ENCODE measurements at places on chromosomes 2 and 18. TPM values are rescaled to one million over a fixed set of nuclear protein-coding genes. Genes with fewer than 3 reads are reported as not detected.

DNA sequence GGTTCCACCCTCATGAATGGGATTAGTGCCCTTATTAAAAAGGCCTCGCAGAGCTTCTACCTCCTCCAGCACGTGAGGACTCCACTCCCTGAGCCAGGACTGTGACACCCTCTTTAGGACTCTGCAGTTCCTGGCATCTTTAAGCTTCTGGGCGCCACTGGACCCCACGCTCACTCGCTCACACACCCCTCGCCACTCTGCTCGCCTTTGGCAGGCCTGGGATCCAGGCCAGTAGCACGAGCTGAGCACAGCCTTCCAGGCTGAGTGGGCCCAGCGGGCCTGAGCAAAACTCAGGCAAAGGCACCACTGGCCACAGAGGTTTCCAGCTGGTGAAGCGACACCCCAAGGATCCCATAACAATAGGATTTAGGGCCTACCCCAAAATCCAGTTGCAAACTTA is 107.9 kb upstream of the GPC1 start:
- H3K36me3 ChIP-seq = no peaks in the 10 kb centered on the region
- no peak for DNase-seq
- no peaks in the 10 kb centered on the region for H3K4me1 ChIP-seq
- H3K4me3 ChIP-seq = no peak overlapping the region
- H3K27me3 ChIP-seq = peaks cover 3% of the 10 kb centered on the region
- H3K27ac ChIP-seq = no peak overlapping the region

Gene DUSP2
- total RNA-seq = not detected

DNA sequence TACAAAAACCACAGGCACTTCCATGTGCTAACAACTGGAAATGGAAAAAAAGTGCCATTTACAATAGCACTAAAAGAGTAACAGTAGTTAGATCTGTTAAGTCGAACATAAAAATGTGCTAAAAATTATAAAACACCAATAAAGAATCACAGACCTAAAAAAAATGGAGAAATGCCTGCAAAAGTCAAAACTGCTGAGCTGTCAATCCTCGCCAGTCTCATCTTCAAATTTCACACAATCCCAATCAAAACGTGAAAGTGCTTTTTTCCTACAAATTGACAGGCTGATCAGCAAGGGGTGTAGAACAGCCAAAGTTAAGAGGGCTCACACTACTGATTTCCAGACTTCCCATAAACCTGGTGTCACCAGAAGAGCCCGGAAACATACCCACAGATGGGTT is 53.2 kb downstream of the ANO7 start:
- peaks cover 3% of the 10 kb centered on the region for H3K4me1 ChIP-seq
- H3K27me3 ChIP-seq = no peaks in the 10 kb centered on the region
- no peak overlapping the region for H3K27ac ChIP-seq

GRCh38 chr18:58937071-58937886 is 72.6 kb downstream of the ZNF532 start:
- H3K36me3 ChIP-seq = peaks cover 55% of the 10 kb centered on the region
- H3K4me1 ChIP-seq = peaks cover 2% of the 10 kb centered on the region
- no peak overlapping the region for H3K27ac ChIP-seq

Gene IKZF2
- total RNA-seq = 4.0 TPM
